ENCODE measurements at places on chromosomes 12 and 14.

- DNase-seq = no peak
Observed at GRCh38 chr12:120214626-120215356, 13.9 kb upstream of the RPLP0 start.

- no peak for DNase-seq
Observed at GRCh38 chr12:129868575-129868974, 35.2 kb downstream of the TMEM132D start.

DNA sequence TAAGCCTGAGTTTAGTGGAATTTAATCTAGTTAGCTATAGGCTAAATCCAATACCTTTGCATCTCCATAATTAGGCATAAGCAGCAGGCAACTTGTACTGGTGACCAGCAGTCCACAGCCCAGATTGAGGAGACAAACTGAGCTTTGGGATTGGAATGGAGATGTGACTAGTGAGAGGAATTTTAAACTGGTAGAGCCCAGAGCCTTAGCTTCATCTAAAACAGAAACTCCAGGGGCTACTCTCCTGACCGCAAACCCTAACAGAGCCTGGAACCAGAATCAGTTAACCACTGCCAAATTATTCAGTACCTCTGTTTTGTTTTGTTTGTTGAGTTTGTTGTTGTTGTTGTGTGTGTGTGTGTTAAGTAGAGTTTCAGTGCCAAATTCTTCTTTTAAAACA, 53.2 kb downstream of the TSPAN19 start:
- no peak for DNase-seq

- DNase-seq = peak; percentile 14
Observed at GRCh38 chr12:80101126-80101525, 1.8 kb downstream of the OTOGL start.

DNA sequence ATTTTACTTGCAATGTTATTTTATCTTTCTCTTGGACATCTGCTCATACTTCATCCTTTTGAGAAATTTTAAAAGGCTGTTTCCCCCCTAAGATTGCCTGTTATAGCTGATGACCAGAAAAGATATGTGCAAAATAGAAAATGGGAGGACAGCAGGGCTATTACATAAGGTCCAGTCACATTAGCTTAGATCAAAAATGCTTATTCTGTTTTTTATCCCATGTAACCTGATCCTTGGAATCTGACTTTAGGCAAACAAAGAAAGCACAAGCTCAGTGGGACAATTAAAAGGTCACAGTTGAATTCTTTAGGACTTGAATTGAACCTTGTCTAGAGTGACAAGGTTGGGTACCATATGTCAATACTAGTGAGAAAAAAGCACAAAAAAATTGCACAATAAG, 65.1 kb upstream of the TRHDE start:
- no peak for DNase-seq

GRCh38 chr14:96316087-96316486, 47.1 kb downstream of the ATG2B start:
- no peak for DNase-seq

DNA sequence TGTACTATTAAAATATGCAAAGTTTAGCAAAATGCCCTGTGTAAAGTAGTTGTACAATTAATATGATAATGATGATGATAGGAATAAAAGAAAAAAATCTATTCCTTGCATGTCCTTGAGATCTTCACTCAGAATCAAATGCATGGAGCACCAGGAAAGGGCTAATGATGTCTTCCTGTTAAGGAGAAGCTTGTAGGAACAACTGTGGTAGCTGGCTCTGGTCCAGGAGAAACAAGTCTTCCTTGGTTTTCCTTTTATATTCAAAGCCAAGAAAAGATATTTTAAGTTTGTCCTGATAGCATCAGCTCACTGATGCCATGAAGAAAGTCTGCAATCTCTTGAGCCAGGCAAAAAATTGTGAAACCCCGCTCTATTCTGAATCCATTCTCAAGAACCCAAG, 138.9 kb downstream of the PIK3C2G start:
- peak; percentile 3 for DNase-seq

- no peak for DNase-seq
Observed at GRCh38 chr12:65823513-65824375, 539 bp upstream of the HMGA2 start.

GRCh38 chr14:65000898-65001591, 14.3 kb downstream of the FNTB start:
- no peak for DNase-seq

- peak; percentile 57 for DNase-seq
Observed at GRCh38 chr12:1587927-1588574, 6.3 kb downstream of the FBXL14 start.

GRCh38 chr12:89542912-89543592, 17.2 kb upstream of the POC1B start:
- DNase-seq = peak; percentile 84

- DNase-seq = no peak
Observed at GRCh38 chr12:19954163-19954562, 414.2 kb upstream of the PDE3A start.

All from pons (tissue), 1 donor.